ENCODE measurements at places on chromosomes 13 and 19. TPM values are rescaled to one million over a fixed set of nuclear protein-coding genes. Genes with fewer than 3 reads are reported as not detected.

The SHISA7 gene
- not detected for total RNA-seq

The CFAP97D2 gene
- total RNA-seq: not detected

The PGLYRP2 gene
- total RNA-seq: not detected

GRCh38 chr19:16581145-16581970 is 9.1 kb upstream of the SLC35E1 start:
- peaks cover 19% of the 10 kb centered on the region for H3K36me3 ChIP-seq
- no peak for DNase-seq
- no peaks in the 10 kb centered on the region for H3K27me3 ChIP-seq
- H3K27ac ChIP-seq: no peak overlapping the region

DNA sequence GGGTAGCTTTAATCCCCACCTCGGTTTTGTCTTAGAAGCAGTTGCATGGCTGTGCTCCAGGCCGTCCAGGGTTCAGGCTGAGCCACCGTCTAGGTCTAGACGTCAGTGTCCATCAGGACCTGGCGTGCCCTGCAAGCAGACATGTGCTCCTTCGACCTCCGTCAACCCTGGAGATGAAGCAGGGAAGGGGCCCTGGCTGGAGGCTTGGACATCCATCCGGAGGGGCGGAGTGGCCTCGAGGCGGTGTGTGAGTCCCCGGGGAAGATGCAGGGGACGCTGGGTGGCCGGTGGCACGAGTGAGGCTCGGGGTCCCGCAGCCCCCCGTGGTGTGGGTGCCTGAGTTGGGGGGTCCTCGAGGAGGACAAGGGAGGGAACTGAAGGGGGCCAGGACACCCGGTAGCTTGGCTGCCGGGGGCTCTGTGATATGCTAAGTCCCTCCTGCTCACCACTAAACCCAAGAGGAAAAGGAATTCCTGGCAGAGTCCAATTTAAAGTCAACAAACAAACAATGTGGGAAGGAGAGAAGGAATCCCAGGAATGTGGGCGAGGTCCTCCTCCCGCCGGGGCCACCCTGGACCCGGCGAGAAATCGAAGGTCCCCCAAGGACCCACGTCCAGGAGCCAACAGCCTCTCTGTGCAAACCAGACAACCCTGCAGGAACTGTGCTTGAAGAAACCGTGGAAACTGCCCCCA is 14.9 kb upstream of the PTBP1 start:
- H3K4me1 ChIP-seq: peaks cover 3% of the 10 kb centered on the region
- DNase-seq: no peak
- no peaks in the 10 kb centered on the region for H3K27me3 ChIP-seq
- H3K27ac ChIP-seq: no peak overlapping the region

- no peaks in the 10 kb centered on the region for H3K4me1 ChIP-seq
- H3K4me3 ChIP-seq: no peak overlapping the region
- H3K27ac ChIP-seq: no peak overlapping the region
- no peak for DNase-seq
- no peaks in the 10 kb centered on the region for H3K27me3 ChIP-seq
Measured at GRCh38 chr13:62433660-62434059, 1018.0 kb upstream of the PCDH20 start.

Data from thoracic aorta (tissue), 2 donors.